ENCODE measurements at places on chromosomes 12 and 14.

- DNase-seq, result no peak
Observed at GRCh38 chr14:59538936-59539335, 37.7 kb downstream of the CCDC175 start.

DNA sequence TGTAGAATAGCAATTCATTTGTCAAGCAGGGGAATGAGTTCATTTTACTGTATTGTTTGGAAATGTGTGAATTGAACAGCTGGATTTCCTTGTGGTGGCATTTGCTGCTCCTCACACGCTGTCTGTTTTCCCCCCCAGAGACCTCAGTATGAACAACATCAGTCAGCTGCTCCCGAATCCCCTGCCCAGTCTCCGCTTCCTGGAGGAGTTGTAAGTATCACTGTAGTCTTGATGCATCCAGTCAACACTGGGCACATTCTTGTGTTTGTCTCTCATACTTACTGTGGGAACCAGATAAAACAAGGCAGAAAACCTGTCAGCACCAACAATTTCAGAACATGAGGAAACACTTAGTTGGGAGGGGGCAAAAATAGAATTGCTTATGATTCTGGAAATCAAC is 64.9 kb downstream of the LGR5 start:
- DNase-seq, result no peak

DNA sequence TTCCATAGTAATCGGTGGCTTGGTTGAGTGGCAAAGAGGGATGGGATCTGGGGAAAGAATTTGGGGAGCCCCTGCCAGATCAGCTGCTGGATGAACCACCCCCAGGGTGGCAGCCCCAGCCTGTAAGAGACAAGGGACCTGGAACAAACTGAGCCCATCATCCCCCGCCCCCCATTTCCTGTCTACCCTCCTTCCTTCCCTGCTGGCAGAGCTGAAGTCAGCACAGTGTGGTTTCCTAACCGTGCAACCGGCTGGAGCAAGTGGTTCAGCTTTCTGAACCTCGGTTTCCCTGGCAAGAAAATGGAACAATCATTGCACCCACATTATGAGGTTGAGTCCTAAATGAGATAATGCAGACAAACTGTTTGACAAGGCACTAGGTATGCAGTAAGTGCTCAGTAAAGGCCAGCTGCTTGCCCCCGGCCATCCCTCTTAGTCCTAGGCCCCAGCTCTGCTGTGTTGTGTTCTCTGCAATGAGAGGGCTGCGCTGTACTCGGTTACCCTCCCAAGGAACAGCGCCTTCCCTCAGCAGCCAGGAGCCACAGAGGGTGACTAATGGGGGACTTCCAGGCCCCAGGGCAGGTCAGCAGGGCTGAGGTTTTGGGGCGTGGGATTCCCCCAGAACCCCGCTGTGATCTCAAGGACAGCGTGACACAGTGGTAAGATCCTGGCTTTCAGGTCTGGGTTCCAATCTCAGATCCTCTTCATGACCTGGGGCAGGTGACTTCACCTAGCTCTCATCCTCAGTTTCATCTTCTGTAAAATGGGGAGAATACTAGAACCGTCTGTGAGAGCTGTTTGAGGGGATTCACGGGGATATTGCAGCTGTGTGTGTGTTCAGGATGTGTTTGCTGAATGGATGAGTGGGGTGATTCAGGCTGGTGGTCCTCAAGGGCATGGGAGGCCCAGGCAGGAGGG is 16.5 kb downstream of the SELPLG start:
- DNase-seq, result peak; percentile 73

DNA sequence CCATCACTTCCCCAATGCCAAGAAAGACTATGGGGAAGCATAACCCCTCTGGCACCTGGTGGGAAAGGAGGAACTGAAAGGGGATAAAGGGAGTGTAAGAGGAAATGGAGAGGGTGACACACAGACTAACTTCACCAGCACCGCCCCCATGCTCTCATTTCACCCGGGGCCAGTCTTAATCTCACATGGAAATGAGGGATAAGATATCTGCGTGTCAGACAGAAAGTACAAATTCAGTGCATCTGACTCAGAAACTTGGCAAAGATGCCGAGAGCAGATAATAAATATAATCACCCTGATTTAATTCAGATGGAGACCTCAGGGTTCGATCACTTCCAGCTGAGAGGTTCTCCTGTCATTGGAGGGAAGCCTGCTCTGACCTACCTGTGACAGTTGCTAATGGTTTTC is 191.6 kb downstream of the DUSP6 start:
- no peak for DNase-seq

- no peak for DNase-seq
Observed at GRCh38 chr12:69527506-69528272, 57.5 kb downstream of the FRS2 start.

GRCh38 chr12:3078086-3078820 is 1.1 kb downstream of the TSPAN9 start:
- no peak for DNase-seq

DNA sequence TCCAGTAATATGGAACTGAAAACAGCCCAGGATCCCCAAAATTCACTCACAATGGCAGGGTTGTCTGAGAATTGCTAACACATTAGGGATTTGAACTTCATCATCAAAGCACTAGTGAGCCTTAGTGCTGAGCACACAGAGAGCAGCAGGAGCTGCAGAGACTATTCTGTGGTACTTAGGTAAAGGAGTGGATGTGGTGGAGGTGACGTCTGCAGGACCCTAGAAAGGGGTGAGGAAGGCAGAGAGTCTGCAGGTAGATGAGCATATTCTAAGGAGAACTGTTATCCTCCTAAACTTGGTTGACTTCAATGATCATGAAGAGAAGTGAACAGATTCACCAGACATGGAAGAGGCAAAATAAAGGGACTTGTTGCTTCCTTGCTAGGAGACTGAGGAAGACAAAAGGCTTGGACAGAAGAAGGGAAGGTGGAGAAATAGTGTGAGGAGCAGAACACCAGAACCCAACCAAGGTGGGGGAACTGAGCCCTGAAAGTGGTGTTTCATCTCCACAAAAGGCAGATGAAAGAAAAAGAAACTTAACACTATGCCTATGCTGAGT is 1164.0 kb downstream of the TMEM121 start:
- DNase-seq, result no peak

- DNase-seq, result no peak
Observed at GRCh38 chr12:18139254-18139653, 49.3 kb upstream of the RERGL start.

DNA sequence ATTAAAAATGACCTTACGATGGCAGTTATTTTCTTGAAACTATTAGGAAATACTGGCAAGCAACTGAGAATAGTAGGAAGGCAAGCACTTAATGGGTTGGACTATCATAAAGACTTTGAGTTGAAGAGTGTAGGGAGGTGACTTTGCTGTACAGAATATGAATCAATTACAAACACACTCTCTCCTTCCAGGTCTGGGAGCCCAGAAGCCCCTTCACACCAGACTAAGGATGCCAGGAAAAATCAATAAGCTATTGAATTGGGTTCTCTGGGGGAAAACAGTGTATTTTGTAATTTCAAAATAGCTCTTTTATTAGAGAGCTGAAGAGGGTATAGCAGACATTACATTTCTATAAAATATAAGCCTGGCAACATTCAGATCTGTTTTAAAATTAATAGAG is 736.4 kb downstream of the NOVA1 start:
- DNase-seq, result no peak

GRCh38 chr14:61872452-61872851 is 110.2 kb downstream of the SNAPC1 start:
- DNase-seq, result no peak

DNA sequence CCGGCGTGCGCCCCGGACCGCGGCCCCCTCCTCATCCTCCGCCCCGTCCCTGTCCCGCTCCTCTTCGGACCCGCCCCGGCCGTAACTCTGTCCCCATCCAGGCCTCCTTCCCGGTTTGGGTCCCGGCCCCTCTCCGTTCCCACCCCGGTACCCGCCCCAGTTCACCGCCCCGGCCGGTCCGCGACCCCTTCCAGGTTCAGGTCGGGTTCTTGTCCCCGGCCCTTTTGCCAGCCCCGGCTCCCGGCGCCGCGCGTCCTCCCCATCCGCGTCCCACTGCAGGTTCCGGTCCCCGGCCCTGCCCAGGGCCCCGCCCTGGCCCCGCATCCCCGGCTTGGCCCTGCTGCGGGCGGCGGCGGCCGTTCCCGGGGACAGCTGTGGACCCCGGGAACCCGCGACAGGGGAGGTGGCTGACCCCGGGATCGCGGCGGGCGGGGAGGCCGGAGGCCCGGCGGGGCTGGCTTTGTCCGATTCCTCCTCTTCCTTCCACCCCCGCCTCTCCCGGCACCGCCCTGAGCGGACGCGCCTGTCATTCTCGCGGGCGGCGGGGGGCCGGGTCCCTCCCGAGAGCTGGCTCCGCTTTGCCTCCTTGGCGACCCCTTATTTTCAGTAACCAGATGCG is 601 bp downstream of the KLC1 start:
- DNase-seq, result no peak

GRCh38 chr12:88206601-88207000 is 64.5 kb downstream of the TMTC3 start:
- DNase-seq, result no peak

DNA sequence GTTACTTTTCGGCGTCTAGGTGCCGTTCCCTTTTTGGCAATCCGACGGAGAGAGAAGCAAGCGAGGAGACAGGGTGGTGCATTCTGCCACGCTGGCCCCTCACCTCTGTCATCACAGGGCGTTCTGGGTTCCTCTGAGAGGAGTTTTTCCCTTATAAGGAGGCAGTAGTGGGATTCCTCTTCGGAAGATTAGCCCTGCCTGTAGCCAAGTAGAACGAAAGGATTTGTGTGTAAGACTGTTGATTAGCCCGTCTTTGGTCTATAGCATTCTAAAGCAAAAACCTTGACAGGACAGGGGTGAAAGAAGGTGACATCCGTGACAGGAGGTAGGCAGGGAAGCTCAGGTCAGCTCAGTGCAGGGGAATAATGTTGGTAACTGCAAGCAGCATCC is 9.1 kb upstream of the NEMF start:
- DNase-seq, result peak; percentile 71

DNA sequence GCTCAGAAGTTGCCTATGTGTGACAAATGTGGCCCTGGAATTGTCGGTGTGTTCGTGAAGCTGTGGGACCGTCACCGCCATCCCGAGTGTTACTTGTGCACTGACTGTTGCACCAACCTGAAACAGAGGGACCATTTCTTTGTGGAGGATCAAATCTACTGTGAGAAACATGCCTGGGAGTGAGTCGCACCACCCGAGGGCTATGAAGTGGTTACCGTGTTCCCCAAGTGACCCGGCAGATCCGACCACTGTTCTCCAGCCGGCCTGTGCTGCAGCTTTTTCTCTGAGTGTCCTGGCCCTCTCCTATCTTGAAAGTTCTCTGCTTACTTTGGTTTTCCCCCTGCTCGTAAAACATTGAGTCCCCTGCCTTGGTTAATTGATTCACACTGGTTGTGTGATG is 65.3 kb downstream of the VCPKMT start:
- DNase-seq, result no peak
